ENCODE measurements at places on chromosomes 5 and 9.
A peak's percentile ranks its signal among the peaks of the same experiment; 100 is the strongest.

- DNase-seq: no peak
Measured at GRCh38 chr5:146079695-146080373, 25.5 kb downstream of the PLAC8L1 start.

GRCh38 chr5:89411891-89412290 is 528.9 kb upstream of the MEF2C start:
- DNase-seq: no peak

DNA sequence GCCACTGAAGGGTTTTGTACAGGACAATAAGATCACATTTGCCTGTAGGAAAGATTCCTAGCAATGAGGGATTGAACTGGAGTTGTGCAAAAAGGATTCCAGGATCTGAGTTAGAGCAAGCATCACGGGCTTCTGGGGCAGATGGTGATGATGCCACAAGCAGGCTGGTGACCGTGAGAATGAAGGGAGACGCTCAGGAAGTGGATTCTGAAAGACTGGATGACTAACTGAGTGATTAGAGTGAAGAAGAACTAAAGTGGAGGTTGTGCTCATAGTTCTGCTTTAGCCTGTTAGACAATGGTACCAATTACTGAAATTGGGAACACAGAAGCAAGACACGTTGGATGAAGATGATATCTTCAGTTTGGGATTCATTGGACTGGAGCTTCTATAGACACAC is 168.2 kb downstream of the CD180 start:
- DNase-seq: no peak

DNA sequence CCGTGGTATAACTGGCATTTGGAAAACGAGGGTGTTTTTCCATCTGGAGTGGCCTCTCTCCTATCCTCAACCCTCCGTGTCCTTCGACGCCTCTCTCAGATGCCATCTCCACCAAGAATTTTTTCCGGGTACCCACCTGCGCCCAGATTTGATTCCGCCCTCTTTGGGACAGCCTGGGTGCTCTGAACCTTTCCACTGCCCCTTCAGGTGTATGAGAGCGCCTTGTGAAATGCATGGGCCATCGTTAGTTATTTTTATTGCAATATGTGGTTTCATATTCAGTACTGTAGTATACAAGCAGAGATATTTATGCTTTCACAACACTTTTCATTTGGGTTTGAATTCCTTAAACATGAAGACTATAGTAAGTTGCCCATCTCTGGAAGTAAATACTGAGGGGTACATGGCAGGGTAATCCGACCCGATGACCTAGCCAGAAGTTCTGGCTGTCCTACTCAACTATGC is 78.2 kb upstream of the IFNE start:
- DNase-seq: no peak

DNA sequence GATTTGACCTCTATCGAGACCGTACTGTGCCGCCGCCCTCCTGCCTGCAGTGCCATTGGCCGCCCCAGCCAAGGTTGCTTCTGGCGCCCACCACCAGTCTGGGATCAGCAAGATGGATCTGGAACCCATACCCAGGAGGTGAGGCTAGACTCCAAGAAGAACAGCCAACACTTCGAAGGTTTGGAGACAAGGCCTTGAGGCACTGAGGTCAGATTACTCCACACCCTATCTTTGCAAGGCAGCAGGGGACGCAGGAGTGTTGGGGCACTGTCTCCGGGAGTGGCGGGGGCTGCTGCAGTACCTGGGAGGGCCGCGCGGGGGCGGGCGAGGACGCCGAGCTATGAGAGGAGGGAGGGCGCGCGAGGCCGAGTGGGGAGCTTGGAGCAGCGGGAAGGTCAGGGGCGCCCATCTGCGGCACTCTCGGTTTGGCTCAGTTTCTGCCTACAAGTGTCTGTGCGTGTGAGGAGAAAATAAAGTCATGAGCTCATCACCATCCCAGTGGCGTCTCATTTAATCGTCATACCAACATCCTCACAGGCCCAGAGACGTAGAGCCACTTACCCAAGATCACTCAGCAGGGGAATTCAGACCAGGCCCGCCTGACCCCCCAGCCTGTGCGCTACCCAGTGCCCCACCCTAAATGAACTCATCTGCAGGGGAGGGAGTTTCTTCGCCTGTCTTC is 20.5 kb upstream of the PSD2 start:
- no peak for DNase-seq

- no peak for DNase-seq
Measured at GRCh38 chr5:33272288-33272687, 168.5 kb upstream of the TARS1 start.

- DNase-seq: no peak
Measured at GRCh38 chr5:127297348-127298035, 6.9 kb downstream of the MEGF10 start.

DNA sequence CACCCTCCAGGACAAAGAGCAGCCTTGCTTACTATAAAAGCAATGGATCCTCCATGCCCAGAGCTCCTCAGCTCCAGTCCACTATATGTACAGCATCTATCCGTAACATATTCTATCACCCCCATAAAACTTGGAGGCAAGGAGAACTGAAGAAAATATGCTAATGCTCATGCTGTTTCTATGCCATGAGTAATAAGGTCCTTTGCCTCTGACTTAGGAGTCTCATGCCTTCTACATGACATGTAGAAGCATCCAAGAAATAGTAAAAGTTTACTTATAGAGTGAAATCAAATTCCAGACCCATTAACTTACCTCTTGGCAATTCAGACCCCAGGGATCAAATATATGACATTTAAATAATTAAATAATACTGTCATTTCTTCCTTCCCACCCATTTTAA is 33.7 kb downstream of the SSBP2 start:
- DNase-seq: no peak

GRCh38 chr5:39757131-39757530 is 332.4 kb upstream of the DAB2 start:
- DNase-seq: no peak

- no peak for DNase-seq
Measured at GRCh38 chr5:161751265-161751664, 65.7 kb downstream of the GABRA6 start.

GRCh38 chr5:101024299-101024698 is 121.2 kb upstream of the ST8SIA4 start:
- DNase-seq: no peak

- no peak for DNase-seq
Measured at GRCh38 chr5:31215236-31215635, 21.8 kb downstream of the CDH6 start.

DNA sequence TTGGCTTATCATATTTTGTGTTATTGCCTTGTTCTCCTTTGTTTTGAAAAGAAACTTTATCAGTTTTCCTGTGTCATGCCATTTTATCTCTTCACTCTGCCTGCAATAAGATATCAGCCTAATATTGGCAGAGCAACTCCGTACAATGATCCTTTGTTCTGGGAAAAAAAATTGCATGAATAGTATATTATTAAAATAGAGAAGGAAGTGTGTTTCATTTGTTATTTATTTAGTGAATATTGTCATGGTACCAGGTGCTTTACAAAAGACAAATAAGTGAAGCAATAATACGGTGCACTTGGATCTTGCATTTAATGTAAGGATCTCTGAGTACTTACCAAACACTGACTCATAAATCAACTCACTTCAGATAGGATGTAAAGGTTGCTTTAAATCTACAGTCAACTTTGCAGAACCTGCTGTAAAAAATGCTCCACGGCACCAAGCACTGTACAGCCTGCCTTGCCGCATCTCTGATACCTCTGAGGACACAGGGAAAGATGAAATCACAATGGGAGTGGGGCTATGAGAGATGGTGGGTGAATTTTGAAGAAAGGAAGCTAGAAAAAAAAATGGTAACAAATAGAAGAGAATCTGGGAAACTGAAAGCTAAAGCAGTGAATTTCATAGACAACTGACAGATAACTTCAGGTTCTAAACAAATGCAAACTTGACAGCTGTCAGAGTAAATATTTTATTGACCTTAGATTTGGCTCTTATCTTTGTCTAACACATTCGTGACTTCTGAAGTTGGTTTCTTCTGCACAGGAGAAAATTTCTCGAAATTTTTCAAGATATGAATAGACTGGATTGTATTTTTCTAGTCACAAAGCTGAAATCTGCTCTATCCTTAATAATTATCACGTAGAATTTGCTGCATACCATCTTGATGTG is 232.1 kb downstream of the ENC1 start:
- peak; percentile 64 for DNase-seq

DNA sequence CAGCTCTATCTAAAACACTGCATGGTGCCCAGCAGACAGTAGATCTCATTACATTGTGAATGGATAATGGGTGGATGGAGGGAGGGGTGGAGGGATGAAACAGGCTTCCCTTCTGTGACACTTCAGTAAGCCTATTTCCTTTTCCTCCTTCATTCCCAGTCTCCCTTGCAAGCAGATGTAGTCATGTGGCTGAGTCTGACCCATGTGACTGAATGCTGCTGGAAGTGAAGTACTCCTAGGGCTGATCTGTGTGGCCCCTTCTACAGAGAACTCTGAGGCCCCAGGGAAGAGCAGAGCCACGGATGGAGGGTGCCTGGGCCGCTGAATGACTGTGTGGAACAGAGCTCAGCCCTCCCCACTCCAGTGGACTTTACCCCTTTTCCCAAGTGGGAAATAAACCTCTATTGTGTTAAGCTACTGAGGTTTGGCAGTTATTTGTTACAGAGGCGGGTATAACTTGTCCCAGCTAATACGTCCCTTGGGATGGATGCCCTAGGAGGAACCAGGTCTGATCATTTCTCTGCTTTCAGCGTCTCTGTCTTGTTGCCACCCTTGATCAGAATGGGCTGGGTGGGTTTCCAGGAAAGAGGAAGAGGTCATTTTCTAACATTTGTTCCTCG is 176.1 kb upstream of the MVB12B start:
- no peak for DNase-seq

DNA sequence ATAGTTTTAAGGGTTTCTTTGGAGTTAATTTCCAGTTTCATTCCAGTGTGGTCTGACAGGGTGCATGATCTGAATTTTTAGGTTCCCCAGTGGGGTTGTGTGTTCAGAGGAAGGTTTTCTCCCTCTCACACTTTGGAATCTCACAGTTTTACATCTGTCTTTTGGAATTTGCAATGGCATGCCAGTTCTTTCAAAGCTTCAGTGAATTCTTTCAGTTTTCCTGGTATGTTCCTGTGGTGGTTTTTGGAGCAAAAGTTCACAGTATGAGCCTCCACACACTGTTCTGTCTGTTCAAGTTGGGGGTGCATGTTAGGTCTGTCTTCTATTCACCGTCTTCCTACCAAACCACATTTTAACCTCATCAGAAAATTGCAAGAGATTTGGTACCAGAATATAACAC is 624.2 kb downstream of the KCTD16 start:
- no peak for DNase-seq

DNA sequence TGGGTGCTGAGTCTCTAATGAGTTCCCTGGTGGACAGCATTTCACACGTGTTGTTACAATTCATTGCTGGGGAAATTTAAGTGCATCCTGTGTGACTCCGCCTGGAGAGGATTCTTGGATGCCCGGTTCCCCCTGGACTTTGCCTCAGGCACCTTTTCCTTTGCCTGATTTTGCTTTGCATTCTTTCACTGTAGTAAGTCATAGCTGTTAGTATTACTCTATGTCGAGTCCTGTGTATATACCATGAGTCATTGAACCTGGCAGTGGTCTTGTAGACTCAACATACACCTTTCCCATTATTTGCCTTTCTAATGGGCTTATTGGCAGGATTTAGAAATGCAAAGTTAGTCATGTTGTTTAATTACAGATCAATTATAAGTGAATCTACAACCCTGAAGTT is 81.9 kb upstream of the DHFR start:
- DNase-seq: no peak

DNA sequence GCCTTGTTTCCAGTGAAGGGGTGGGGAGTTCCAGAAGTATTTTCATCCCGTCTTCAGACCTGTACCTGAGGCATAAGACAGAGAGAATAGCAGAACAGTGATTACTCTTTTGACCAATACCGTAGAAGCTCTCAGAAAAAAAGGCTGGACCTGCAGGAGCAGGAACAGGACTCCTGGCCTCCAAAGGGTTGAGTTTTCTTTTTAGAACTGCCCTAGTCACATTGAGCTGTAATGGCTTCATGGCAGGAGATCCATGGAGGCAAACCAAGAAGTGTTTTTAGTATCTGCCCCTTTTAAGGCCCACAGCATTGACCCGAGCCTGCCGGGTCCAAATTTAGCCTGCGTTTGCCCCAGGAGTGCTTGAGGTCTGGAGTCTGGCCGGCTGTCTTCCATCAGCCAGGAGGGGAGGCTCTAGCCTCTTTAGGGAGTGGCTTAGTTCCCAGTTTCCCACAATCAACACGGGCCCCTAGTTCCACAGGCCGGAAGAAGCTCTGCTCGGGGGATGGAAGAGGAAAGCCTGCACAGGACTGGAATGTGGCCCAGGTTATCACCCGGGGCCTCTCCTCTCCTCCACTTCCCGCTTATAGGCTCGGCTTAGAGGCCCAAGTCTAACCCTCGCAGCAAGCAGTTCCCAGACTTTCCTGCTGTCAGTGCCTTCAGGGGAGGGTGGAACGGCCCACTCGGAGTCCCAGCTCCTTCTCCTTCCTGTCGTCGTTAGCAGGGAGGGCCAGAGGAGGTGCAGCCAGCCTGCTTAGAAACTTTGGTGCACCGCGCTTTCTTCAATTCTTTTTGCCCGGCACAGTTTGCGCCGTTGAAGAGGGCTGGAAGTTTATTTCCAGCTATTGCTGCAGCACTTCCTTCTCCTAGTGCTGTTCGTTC is 80.7 kb downstream of the C9orf152 start:
- no peak for DNase-seq

GRCh38 chr9:111876179-111876578 is 20.4 kb upstream of the UGCG start:
- DNase-seq: no peak

DNA sequence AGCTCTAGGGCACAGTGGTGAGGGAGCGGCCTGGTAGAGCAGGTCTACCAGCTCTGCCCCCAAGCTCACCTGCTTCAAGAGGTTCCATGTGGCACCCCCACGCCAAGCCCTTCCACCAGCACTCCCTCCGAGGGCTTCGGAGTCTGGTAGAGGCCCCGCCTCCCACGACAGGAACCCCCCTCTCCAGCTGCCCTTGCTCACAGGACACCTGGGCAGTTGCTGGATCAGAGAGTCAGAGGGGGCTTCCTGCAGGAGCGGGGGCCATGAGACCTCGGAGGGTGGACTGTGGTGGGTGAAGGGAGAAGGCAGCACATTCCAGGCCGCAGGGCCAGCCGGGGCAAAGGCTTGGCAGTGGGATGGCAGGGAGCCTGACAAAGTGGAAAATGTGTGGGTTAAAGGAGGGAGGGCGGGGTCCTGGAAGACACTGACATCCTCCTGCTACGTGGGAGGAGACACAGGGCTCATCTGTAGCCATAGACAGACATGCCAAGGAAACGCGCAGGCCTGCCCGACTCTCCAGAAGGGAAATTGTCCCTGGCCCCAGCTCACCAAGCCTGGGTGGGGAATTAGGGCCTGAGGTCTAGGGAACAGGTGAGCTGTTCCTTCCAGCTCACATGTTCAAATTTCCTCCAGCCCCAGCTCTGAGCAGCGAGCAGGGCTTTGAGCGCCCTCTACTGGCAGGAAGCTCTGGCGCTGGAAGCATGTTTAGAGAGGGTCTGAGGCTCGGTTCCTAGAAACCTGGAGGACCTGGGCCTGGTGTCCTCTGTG is 74.2 kb downstream of the NTNG2 start:
- no peak for DNase-seq

Measured in NCI-H187 treated with DMSO at 0.1 percent for 48 hours (cell line).